ENCODE measurements at places on chromosomes 4 and X.
A peak's percentile ranks its signal among the peaks of the same experiment; 100 is the strongest.

- DNase-seq, result no peak
Measured at GRCh38 chr4:106414366-106414765, 45.8 kb upstream of the GIMD1 start.

GRCh38 chr4:128512161-128512560, 224.5 kb upstream of the PGRMC2 start:
- no peak for DNase-seq

DNA sequence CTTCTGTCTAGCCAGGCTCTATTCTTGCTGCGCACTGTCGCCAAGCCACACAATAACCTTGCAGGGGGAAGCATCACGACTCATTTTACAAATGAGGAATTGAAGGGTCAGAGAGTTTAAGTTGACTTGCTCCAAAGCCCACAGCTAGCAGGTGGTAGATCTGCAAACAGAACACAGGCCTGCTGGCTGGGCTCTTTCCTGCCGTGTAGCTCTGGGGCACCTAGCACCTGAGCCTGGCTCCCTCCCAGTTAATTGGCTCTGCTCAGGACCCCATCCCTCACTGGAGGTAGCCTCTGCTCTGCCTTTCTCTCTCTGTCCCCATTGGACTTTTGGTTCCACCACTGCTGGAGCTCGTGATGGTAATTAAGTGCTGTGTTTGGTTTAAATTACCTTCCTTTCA, 98.5 kb downstream of the NSUN7 start:
- DNase-seq, result no peak

GRCh38 chrX:31265383-31265782, 193.5 kb upstream of the FTHL17 start:
- DNase-seq, result no peak

GRCh38 chr4:80264825-80265224, 1.6 kb upstream of the FGF5 start:
- no peak for DNase-seq

- no peak for DNase-seq
Measured at GRCh38 chr4:74282926-74283325, 25.3 kb upstream of the EPGN start.

GRCh38 chr4:68995292-68995691, 43.7 kb upstream of the UGT2A3 start:
- no peak for DNase-seq

DNA sequence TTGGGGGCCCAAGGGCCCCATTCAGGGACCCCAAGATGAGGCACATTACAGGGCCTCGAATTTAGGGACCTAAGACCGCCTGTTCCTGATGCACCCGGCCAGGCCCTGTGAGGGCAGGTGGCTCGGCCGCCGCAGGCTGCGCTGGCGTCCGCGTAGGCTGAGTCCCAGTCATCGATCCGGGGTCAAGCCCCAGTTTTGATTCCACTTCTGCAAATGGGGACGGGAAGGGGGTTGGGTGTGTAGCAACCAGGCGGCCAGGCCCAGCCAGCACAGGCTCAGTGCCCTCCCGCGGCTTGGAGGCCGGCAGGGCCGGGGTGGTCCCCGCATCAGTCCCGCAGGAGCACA, 327 bp downstream of the PNPLA4 start:
- DNase-seq, result no peak

DNA sequence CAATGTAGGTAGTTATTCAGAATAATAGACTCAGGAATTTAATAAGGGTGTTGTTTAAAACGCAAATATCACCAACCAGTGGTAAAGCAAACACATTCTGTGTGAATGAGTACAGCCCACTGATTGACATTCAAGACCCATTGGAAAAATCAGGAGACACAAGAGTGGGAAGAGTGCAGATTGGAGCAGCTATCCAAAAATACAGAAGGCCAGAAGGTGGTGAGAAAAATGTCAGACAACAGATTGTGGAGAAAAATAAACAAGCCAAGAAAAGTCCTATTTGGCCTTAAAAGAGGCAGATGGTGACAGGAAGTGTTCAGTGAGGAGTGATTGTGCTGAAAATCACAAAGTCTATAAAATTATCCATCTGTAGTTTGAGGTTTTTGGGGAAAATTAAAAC, 39.3 kb downstream of the CPE start:
- no peak for DNase-seq

- DNase-seq, result no peak
Measured at GRCh38 chrX:37943554-37944344, 62.6 kb upstream of the SYTL5 start.

GRCh38 chr4:81921751-81922159, 450.0 kb upstream of the RASGEF1B start:
- no peak for DNase-seq

GRCh38 chrX:72027914-72028307, 103.8 kb downstream of the RTL5 start:
- DNase-seq, result no peak

DNA sequence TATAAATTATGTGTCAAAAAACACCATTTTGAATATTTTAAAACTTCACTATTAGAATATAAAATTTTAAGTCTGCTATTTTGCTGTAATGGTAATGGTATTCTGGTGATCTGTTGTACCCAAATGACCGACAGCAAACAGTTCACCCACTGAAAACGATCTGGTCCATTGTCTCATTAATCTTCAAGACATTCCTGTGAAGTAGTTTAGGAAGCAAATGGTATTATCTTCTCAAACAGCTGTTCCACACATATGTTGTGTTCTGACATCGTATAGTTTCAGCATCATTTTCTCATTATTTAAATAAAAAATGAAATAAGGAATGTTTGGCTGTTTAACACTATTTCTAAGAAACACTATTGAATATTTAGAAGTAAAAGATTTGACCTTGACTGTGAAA, 98.1 kb downstream of the WWC2 start:
- no peak for DNase-seq

- no peak for DNase-seq
Measured at GRCh38 chr4:47852136-47852535, 14.3 kb upstream of the CORIN start.

- no peak for DNase-seq
Measured at GRCh38 chr4:16931339-16932305, 33.2 kb upstream of the LDB2 start.

DNA sequence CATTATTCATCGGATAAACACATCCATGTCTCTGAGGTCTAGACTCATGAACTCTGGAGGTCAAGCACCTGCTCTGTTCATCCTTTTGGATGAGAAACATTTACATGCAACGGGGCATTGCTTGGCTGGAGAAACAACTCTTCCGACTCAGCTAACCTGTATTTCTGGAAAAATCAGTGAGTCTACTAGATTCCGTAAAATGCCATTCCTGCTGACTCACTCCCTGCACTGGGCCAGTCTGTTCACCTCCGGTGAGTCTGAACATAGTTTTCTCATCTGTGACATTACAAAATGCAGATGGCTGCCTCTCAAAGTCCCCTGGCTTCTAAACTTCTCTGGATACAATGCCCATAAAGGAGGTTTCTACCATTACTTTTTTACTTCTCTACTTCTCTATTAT, 185.7 kb upstream of the HS3ST1 start:
- DNase-seq, result no peak

DNA sequence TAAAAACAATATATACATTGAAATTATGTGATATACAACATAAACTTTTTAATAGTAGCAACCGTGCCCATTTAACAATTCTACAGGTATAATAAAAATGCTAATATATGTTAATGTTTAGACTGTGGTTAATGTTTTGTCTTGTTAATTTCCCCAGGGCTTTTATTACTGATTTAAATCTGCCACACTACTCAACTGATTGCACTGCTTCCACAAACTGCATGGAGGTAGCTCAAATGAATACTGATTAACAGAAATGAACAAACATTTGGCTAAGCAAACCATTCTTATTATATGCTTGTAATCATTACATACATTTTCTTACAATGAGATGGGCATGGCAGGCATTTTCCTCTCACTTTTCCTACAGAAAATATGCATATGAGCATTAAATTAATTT, 275.9 kb downstream of the GPC3 start:
- no peak for DNase-seq

GRCh38 chr4:2817701-2818350, 24.9 kb downstream of the SH3BP2 start:
- peak; percentile 56 for DNase-seq

- DNase-seq, result no peak
Measured at GRCh38 chr4:105434940-105435339, 38.9 kb downstream of the PPA2 start.

DNA sequence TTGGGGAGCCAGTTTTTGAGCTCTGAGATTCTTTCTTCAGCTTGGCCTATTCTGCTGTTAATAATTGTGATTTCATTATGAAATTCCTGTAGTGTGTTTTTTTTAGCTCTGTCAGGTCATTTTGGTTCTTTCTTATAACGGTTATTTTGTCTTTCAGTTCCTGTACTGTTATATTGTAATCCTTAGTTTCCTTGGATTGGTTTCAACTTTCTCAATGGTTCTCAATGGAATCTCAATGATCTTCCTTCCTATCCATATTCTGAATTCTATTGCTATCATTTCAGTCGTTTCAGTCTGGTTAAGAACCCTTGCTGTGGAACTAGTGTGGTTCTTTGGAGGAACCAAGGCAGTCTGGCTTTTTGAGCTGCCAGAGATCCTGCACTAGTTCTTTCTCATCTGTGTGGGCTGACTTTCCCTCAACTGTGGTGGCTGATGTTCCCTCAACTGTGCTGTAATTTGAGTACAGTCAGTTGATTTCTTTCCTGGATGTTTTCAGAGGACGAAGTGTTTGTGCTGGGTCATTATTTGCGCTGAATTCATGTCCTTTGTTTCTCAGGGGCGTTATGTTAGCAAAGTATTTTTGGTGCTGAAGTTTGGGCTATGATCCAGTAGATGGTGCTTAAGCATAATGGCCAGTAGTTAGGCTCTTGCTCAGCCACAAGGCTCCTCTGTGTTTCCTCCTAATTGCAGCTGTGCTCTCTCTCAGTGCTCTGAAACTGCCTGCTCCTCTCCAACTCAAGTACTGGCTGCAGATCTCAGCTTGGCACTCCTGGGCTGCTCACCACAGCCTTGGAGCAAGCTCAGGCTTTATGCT, 27.5 kb downstream of the ENPEP start:
- no peak for DNase-seq

DNA sequence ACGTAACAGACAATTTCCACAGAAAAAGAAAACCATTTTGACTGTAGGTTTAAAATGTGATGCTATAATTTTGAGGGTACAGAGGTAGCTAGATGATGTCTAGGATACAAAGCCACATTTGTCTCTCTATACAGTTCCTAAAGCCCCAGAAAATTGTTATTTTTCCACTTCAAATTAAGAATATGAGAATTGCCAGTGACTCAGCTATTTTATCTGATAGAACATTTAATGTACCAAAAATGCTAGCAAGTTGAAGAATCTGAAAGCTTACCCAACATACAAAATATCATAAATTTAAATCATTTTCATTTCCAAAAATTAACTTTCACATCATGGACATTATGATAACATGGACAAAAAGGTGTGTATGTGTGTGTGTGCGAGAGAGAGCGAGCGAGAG, 148.0 kb downstream of the CAMK2D start:
- no peak for DNase-seq

- DNase-seq, result no peak
Measured at GRCh38 chr4:41145571-41146078, 68.7 kb downstream of the APBB2 start.

GRCh38 chr4:8859550-8860095, 12.0 kb downstream of the HMX1 start:
- peak; percentile 22 for DNase-seq

DNA sequence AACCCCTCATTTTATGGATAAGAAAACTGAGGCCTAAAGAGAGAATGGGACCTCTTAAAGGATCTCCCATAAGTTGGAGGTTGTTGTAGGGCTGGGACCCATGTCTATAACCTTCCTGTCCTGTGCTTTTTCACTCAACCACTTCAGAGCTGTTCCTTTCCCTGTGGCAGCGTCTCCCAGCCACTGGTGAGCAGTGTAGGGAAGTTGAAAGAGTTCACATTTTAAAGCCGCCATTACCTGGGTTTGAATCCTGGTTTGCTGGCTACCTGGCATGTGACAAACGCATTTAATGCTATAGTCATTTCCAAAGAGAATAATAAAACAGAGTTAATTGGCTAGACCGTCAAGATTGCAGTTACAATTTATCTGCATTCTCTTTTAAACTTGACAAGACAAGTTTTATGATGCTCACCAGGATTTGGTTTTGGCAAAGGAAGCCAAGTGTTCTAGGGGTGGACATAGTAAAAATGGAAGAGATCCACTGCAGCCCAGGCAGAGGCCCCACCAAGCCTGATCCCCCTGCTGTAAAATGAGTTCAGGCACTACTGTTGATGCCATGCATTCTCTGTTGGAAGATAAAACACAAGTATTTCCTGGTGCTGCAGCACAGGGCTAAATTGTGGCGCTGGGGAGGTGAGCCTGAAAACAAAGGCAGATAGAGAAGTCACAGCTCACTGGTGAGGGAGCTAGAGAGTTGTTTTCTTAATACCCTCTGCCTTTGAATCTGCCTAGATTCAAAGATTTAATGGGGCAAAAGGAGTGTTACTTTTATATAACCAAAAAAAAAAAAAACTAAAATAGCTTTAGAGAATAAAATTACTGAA, 218.7 kb downstream of the NWD2 start:
- no peak for DNase-seq

DNA sequence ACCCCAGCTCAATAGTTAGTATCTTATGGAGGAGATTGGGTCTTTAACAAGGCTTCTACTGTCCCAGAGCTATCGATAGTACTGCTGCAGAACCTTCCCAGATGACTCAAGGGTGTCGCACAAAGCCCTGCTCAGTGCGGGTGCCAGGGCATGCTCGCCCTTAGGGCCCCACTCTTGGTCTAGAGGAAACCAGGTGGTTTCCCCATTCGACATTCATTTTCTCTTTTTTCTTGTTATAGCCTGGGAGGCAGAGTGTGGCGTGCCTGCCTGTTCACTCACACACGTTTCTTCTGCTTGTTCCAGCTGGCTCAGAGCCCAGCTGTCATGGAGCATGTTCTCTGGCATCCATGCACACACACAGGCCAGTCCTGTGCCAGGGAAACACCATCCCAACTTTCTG, 144.5 kb downstream of the SMIM20 start:
- no peak for DNase-seq

DNA sequence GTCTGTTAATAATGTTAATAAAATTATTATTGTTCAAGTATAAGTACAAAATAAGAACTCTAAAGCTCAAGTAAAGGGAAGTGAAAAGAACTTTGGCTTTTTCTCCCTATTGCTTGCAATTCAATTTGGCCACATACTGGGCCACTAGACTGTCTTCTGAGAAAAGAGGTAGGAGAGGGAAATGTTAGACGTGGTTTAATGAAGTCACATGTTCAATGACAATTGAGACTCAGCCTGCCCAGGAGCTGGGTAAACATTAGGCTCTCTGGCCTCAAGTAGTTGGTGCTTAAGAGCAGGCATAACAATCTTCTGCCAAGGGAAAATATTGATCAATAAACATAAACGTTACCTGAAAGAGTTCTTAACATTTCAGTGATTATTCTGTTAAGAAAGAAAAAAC, 15.1 kb upstream of the PRSS12 start:
- DNase-seq, result no peak

DNA sequence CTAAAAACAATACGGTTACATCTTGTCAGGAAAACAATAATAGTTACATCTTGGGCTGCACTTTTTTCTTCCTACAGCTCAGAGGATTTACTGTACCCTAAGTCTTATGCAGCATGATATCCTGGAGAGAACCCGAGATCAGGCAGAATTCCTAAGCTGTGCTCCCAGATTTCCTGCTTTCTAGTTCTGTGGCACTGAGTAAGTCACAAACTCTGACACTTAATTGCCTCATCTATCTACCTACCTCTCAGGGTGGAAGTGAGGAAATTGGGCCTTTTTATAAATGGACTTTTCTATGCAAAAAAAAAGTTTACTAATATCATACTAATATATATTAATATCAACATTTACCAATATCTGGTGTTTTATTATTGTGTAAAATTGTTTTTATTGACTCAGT, 438.5 kb downstream of the INPP4B start:
- DNase-seq, result no peak

All from glutamatergic neuron (in vitro differentiated cells).